ENCODE measurements at places on chromosomes 16 and 17.

DNA sequence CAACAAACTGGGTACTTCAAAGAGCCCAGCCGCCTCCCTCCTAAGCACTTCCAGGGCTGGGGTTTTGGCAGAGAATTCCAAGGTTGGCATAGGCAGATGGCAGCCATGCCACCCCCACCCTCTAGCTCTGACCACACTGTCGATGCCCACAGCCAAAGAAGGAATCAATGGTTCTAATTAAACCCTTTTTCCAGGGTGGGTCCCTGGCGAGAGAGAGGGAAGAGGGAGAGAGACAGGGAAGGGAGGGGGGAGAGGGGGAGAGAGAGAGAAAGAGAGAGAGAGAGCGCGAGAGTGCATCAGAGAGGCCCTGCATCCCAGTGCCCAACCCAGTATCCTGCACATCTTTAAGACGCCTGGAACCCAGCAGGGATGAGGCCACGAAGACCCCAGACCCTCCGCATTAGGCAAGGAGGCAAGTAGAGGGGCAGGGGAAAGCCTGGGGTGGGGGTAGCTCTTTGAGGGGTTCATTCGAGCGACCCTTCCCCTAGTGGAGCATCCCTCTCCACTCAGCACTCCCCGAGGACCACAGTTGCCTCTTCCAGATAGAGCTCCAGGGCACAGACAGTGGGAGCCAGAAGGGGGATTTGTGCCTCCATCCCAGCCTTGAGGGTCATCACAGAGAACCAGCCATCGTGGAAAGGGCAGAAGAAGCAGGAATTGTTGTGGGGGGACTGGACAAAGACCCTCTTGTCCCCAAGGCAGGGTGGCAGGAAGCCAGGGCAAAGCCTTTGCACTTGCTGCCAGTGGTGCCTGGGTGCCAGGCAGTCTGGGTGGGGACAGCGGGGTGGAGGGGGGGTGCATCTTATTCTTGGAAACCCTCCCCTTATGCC lies 2.6 kb downstream of the SRCIN1 start:
- DNase-seq: no peak

DNA sequence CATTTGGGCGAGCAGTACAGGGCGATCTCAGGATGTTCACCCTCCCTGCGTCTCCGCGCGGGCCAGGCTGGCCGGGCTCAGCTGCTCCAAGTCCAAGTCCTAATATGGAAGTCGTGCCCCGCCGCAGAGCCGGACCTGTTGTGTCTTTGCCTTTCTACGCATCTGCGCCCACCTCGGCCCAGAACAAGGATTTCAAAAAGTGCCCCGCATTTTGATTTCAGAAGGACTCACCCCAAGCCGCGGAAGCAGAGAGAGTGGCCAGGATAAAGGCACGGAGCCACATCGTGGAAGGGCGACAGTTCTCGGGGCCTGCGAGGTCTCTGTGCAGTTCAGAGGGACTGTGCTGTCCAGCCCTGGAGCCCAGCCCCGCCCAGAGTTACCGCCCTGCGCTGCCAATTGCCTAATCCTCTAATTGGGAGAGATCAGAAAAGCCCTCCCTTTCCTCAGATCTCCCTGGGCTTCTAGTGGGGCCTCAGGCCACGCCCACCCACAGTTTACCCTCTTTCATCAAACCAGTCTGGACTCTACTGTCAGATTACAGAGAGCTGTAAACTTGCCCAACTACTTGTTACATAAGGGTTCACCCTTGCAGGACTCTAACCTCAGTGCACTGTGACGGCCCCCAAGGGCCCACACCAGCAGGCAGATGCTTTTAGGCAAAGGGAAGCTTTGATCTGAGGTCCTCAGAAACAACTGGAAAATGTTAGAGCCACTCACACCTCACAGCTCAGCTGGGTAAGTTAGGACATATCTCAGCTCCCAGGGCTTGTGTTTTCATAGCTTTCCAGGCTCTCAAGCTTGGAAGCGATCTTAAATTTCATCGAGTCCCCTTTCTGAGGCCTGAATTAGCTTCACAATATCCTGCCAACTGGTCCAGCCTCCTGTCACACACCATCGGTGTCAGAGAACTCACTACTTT lies at the start of gene CES1:
Gene CES1, minus strand, starts transcription at position 324 of the 919 bp plus-strand sequence. Its CDS starts 41 bp downstream, at position 283.
- DNase-seq: no peak

GRCh38 chr16:69326172-69326873 lies 4.1 kb downstream of the PDF start:
- DNase-seq: no peak

DNA sequence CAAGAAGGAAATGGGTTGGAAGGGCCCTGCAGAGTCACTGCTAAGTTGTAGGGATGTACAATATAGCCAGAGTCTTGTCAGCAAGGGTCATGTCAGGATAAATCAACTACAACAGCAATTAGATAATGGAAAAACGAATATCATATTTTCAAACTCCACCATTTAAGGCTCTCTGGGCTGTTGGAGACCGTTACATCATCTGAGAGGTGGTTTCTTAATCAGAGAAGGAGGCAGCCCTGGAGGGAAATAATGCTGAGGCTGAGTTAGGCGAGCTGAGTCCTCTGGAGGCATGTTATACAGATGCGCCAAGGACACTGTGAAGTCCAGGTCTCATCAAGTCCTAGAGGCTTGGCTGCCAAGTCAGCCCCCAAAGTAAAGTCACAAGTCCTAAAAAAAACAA lies 30.3 kb downstream of the LYRM9 start:
- peak; percentile 22 for DNase-seq

DNA sequence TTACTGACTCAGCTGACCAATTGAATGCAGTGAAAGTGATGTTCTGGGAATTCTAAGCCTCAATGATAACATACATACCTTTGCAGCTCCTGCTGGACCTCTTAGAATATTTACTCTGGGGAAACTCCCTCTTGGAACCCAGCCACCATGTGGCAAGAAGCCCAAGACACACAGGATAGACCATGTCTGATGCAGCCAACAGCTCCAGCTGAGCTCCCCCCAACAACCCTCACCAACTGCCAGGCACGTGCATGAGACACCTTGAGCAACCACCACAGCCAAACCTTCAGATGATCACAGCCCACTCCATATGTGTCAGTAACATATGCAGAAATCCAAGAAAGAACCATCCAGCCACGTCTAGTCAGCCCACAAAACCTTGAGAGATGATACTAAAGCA lies 53.0 kb downstream of the XYLT1 start:
- DNase-seq: no peak

- DNase-seq: no peak
These were observed 46.9 kb downstream of the TK2 start for GRCh38 chr16:66503030-66503429.

DNA sequence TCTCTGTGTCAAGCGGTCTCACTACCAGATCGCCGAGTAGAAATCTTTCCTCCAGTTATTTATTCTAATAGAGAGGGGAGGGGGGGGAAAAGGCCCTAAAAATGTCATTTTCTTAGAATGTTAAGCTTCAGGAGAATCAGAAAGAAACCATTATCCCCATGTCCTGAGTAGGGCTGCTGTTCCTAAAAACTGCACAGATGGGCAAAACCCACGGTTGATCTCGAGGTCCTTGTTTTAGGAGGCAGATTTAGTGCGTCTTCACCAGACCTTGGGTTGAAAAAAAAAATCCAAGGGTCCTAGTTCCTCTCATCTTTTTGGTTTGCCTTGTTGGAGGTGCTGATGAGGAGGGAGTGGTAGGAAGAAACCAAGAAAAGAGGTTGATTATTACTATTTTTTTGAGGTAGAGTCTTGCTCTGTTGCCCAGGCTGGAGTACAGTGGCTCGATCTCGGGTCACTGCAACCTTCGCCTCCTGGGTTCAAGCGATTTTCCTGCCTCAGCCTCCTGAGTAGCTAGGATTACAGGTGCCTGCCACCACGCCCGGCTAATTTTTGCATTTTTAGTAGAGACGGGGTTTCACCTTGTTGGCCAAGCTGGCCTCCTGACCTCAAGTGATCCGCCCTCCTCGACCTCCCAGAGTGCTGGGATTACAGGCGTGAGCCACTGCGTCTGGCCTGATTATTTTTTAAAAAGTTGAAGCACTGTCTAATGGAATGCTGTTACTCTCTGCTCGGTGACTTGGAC lies 1.4 kb downstream of the CBFB start:
- DNase-seq: peak; percentile 55

GRCh38 chr17:34832376-34832775 lies 128.9 kb downstream of the CCT6B start:
- DNase-seq: no peak

- DNase-seq: peak; percentile 80
These were observed 27.1 kb downstream of the PMP22 start for GRCh38 chr17:15238057-15238456.

GRCh38 chr16:65698791-65699321 lies 577.0 kb upstream of the CDH11 start:
- DNase-seq: no peak

- DNase-seq: peak; percentile 42
These were observed 17.8 kb downstream of the PLLP start for GRCh38 chr16:57266531-57267260.

DNA sequence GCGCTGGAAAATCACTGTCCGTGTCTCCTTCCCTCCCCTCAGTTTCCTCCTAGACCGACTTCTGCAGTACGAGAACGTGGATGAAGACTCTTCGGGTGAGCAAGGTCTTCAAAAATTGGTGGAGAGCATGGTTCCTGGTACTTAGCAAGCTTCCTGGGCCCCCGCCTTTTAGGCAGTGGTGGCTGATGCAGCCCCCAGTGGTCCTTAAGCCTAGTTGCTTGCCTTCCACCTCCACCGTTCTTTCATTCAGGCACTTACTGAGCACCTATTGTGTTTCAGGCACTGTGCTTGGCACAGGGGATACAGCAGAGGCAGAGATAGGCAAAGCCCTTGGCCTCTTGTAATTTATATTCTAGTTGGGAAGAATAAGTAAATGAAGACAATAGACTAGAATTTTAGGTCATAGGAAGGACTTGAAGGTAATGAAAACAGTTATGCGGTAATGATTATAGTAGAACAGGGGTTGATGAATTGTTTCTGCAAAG lies 767 bp downstream of the INO80E start:
- DNase-seq: no peak

DNA sequence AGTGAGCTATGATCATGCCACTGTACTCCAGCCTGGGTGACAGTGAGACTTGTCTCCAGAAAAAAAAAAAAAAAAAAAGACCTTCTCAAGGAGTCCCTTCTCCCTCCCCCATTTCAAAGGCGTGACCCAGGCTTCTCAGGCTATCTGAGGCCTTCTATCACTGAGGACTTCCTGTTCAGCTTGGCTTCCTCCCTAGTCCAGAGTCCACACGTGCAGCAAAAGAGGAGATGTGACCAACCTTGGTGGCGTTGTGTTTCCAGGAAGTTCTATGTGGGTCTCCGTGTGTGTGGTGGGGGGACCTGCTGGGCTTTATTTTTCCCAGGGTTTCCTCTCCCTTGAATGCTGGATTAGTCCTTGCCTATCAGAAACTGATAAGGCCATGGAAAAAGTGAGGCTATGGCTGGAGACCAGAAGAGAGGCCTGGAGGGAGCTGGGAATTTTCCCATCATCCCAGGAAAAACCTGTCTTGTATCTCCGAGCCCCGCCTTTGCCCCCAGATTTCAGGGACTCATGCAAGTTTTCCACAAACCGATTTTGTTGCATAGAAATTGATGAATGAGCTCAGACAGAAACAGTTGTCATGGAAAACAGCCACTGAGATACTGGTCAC lies 148.1 kb downstream of the SALL1 start:
- peak; percentile 25 for DNase-seq

GRCh38 chr16:11105038-11105903 lies 150.7 kb downstream of the SOCS1 start:
- peak; percentile 99 for DNase-seq

DNA sequence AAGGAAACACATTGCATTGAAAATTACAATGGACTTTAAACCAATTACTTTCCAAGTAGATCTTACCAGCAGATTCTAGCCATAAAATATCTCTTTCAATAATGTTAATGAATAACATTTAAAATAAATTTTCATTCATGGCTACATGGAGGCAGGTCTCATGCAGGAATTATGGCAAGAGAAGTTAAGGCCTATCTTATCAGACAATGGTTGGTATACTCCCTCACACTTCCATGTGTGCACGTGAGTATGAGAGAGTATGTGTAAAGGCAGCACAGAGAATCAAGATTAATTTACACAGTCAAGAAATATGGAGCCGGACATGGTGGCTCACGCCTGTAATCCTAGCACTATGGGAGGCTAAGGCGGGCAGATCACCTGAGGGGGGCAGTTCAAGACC lies 76.5 kb downstream of the HELZ start:
- peak; percentile 33 for DNase-seq

DNA sequence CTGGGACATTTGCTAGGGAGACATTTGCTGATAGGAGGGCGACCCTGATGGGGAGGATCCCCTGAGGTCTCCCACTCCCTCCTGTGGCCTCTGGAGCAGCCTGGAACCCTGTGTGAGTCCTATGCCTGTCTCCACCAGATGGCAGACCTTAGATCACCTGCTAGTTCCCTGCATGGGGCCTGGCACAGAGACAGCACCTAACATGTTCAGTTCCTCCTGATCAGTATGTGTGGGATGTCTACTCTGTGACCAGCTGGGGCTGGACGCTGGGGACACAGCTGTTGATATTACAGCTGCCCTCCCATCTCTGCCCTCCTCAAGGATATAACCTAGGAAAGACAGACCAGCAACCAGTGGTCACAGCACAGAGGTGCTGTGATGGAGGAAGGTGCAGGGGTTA lies 1.1 kb upstream of the ADCY7 start:
- peak; percentile 48 for DNase-seq

DNA sequence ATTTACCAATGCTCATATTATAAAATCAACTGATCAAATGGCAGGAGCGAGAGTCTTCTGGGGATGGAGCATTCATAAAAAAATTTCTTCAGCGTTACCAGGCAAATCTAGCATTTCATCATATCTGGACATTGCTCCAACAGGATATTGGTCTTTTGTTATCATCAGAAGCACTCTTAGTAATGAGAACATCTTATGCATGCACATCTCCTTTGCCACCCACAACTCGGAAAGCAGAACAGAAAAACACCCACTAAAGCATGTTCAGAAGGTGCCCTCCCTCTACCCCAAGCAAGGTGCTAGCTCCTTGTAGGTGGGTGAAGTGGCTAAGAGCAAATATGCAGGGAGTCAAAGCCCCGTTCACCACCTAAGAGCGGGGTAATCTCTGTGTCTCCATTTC lies 18.9 kb downstream of the ARHGAP17 start:
- no peak for DNase-seq

DNA sequence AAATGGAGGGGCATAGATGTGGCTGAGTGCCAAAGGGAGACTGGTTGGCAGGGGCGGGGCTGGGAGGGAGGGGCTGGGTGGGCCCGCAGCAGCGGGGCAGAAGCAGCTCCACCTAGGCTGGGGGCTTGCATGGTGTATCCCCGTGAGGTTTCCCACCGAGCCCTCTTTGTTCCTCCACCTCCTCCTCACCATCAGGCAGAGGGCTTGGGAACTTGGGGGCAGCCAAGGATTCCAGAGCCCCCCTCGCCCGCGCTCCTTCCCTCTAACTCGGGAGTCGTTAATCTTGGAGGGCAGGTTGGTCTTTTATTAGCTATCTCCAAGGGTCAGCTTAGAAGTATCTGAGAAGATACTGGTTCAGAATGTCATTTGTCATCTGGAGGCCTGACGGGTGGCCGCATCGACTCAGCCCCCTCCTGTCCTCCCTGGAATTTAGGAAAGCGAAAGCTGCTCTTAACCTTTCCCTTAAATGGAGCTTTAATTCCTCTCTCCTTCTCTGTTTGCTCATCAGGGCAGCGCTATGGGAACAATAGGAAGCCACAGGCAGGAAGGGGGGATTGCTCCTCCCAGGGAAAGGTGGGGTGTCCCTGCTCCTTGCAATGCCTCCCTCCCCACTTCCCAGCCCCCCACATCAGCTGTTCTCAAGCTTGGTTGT lies 274.3 kb upstream of the XYLT1 start:
- no peak for DNase-seq

- no peak for DNase-seq
These were observed 79.7 kb downstream of the VAT1L start for GRCh38 chr16:77868052-77868451.

GRCh38 chr16:48499923-48500381 lies 110.0 kb downstream of the N4BP1 start:
- peak; percentile 6 for DNase-seq

All from OCI-M1 (cell line).